RWPE2 (cell line): ENCODE measurements at places on chromosomes 2 and 18.

- DNase-seq, result no peak
- H3K27me3 ChIP-seq, result peaks cover 61% of the 10 kb centered on the region
- H3K4me3 ChIP-seq, result no peak overlapping the region
- H3K27ac ChIP-seq, result no peak overlapping the region
- no peaks in the 10 kb centered on the region for H3K4me1 ChIP-seq
Observed at GRCh38 chr2:154697418-154698252, 860 bp upstream of the KCNJ3 start.

DNA sequence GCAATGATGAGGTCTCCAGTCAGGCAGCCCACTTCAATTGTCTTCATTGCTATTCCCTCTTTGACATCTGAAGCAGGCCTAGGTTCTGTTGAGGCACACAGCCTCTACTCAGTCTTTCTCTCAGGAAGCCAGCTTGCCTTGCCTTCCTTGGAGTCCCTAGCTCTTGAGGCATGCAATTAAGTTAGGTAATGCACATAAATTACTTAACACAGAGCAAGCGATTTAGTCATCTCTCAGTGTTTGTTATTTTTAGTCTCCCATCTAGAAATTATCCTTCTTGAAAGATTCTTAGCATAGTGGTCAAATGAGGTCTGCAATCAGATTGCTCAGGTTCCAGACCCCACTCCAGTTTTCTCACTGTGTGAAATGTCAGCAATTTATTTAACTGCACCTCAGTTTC lies 32.0 kb downstream of the SULT1C4 start:
- no peaks in the 10 kb centered on the region for H3K36me3 ChIP-seq
- H3K4me1 ChIP-seq, result peaks cover 23% of the 10 kb centered on the region
- no peak overlapping the region for H3K4me3 ChIP-seq

DNA sequence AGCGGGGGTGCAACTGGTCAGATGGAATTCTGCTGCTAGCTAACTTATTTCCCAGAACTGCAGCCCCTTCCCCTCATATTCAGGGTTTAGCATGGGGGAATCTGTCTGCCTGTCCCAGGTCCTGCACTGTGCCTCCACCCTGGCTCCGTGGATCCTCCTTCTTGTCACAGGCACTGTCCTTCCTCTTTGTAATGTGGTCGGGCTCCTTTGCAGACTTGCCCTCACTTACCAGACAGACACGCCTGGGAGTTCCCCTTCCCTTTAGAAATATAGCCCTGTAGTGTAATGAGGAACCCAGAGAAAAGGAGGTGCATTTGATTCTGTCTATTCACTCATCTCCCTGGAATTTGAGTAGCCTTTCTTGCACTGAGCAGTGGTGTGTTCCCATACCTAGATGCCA lies 108.7 kb downstream of the TRIM43 start:
- H3K4me3 ChIP-seq, result no peak overlapping the region
- DNase-seq, result no peak
- H3K36me3 ChIP-seq, result no peaks in the 10 kb centered on the region
- no peak overlapping the region for H3K27ac ChIP-seq
- no peaks in the 10 kb centered on the region for H3K27me3 ChIP-seq

DNA sequence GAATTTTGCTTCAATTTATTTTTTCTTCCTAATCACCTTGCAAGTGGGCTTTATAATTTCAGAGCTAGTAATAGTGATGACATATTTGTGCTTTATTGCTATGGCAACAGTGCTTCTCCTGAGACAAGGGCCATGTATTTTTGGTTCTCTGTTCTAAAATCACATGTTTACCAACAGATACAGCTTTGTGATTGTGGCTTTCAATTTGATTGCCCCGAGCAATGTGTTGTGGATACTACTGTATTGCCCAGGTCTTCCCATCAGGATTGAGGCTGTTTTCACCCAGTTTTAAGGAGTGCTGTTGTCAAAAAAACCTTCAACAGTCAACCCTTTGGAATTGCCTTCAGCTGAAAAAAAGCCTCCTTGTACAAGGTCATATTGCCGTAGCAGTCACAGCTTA lies 841.4 kb upstream of the VRK2 start:
- no peaks in the 10 kb centered on the region for H3K36me3 ChIP-seq
- no peak overlapping the region for H3K4me3 ChIP-seq
- no peaks in the 10 kb centered on the region for H3K4me1 ChIP-seq
- no peaks in the 10 kb centered on the region for H3K27me3 ChIP-seq
- H3K27ac ChIP-seq, result no peak overlapping the region
- DNase-seq, result no peak

- H3K27ac ChIP-seq, result no peak overlapping the region
- H3K4me1 ChIP-seq, result peaks cover 4% of the 10 kb centered on the region
- DNase-seq, result no peak
- H3K27me3 ChIP-seq, result no peaks in the 10 kb centered on the region
- no peak overlapping the region for H3K4me3 ChIP-seq
- no peaks in the 10 kb centered on the region for H3K36me3 ChIP-seq
Observed at GRCh38 chr2:235616885-235617284, 123.0 kb downstream of the AGAP1 start.

DNA sequence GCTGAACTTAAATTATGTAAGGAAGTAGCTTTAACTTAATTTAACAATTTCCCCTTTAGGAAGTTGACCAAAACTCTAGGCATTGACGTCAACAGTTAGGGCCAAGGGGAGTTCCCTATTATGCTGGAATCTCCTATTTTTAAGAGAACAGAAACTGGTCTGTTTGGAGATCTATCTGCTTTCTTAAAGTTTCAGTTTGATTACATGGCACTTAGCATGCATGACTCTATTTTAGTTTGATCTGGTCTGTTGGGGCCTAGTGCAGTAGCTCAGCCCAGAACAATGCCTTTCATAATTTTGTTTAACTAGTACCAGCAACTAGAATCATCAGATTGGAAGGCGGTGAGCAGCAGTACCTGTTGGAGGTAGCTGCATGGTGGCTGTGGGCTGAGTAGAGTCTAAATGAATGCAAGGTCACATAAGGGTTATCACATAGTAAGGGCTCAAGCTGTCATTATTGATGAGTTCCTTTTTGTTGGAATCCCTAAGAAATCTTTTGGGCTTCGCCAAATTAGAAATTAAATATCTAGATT lies 60.5 kb upstream of the ZNG1B start:
- no peaks in the 10 kb centered on the region for H3K4me1 ChIP-seq
- no peak overlapping the region for H3K27ac ChIP-seq
- H3K27me3 ChIP-seq, result no peaks in the 10 kb centered on the region
- DNase-seq, result no peak
- H3K36me3 ChIP-seq, result no peaks in the 10 kb centered on the region

DNA sequence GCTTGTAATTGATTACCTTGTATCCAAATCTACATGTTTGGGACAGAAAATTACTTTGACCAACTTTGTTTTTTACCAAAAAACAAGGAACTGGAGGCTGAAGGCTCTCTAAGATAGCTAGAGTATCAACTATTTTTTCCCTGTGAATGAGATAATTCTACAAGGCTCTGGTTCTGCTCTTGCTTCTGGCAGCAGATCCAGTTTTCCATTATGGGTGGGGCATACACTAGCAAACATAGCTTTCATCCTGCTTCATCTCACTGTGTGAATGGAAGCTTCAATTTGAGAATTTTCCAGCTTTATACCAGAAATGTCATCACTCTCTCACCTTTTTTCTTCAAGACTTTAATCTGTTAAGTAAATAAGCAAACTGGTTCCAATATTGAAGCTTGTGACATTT lies 249.7 kb downstream of the RPRM start:
- H3K4me1 ChIP-seq, result no peaks in the 10 kb centered on the region
- no peak for DNase-seq
- no peaks in the 10 kb centered on the region for H3K36me3 ChIP-seq
- H3K27ac ChIP-seq, result no peak overlapping the region
- no peaks in the 10 kb centered on the region for H3K27me3 ChIP-seq
